ENCODE measurements at places on chromosomes 3 and 15. TPM values are rescaled to one million over a fixed set of nuclear protein-coding genes. Genes with fewer than 3 reads are reported as not detected.

DNA sequence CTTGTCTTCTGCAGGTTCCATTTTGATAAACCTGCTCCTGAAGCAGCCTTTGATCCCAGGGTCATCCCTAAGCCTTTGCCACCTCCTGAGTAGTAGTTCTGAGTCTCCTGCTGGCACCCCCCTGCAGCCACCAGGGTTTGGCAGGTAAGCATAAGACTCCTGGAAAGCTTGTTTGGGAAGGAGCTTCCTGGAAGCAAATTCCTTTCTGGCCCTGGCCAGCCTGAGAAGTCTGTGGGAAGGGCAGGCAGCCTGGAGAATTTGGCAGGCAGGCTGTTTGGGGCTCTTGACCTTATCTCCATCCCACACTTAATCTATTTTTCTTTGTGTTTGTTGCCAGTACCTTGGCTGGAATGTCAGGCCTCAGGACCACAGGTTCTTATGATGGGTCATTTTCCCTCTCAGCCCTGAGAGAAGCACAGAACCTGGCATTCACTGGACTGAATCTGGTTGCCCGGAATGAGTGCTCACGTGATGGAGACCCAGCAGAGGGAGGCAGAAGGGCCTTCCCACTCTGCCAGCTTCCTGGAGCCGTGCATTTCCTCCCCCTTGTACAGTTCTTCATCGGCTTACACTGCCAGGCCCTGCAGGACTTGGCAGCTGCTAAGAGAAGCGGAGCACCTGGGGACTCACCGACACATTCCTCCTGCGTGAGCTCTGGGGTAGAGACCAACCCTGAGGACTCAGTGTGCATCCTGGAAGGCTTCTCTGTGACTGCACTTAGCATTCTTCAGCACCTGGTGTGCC, 13.4 kb downstream of the ATRIP start:
- no peak overlapping the region for H3K27ac ChIP-seq
- H3K4me1 ChIP-seq: peaks cover 2% of the 10 kb centered on the region
- H3K4me3 ChIP-seq: no peak overlapping the region
- no peak for DNase-seq
- H3K36me3 ChIP-seq: peaks cover 43% of the 10 kb centered on the region

- H3K4me1 ChIP-seq: no peaks in the 10 kb centered on the region
- no peak overlapping the region for H3K27ac ChIP-seq
- DNase-seq: no peak
- no peaks in the 10 kb centered on the region for H3K27me3 ChIP-seq
- no peaks in the 10 kb centered on the region for H3K36me3 ChIP-seq
These were observed 735.4 kb upstream of the GRM7 start for GRCh38 chr3:6125520-6125919.

- no peak overlapping the region for H3K4me3 ChIP-seq
- no peaks in the 10 kb centered on the region for H3K27me3 ChIP-seq
- no peak for DNase-seq
- no peaks in the 10 kb centered on the region for H3K36me3 ChIP-seq
These were observed 126.2 kb downstream of the ASB7 start for GRCh38 chr15:100728371-100729201.

DNA sequence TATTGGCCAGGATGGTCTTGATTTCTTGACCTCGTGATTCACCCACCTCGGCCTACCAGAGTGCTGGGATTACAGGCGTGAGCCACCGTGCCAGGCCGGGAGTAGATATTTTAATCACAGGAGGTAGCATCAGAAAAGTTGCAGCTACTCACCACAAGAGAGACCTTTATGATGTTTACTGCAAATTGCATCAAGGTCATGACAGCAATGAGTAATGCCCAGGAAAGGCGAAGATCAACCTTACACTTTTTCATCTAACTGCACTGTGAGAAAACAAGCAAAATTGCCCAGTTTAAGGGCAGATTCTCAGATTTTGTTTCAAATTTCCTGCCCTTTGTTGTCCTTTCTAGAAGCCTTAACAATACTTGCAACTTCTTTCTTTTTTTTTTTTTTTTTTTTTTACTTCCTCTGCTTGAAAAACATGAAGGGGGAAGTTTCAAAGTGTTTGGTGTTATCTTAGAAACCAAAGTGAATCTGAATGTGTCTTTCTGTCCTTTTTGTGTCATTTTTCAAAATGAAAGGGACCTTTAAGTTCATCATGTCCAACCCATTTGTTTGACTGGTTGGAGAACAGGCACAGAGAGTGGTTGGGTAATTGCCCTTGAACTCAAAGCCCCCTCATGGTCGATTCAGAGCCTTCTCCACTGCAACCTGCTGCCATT, 25.0 kb downstream of the TGFBR2 start:
- H3K36me3 ChIP-seq: no peaks in the 10 kb centered on the region
- peaks cover 3% of the 10 kb centered on the region for H3K4me1 ChIP-seq

GRCh38 chr15:68640791-68641331, 62.1 kb downstream of the CORO2B start:
- H3K4me3 ChIP-seq: no peak overlapping the region
- peaks cover 4% of the 10 kb centered on the region for H3K4me1 ChIP-seq
- no peaks in the 10 kb centered on the region for H3K36me3 ChIP-seq

GRCh38 chr3:106700981-106701380, 676.3 kb upstream of the CCDC54 start:
- no peaks in the 10 kb centered on the region for H3K4me1 ChIP-seq
- no peaks in the 10 kb centered on the region for H3K36me3 ChIP-seq
- H3K27ac ChIP-seq: no peak overlapping the region
- H3K4me3 ChIP-seq: no peak overlapping the region
- DNase-seq: no peak

DNA sequence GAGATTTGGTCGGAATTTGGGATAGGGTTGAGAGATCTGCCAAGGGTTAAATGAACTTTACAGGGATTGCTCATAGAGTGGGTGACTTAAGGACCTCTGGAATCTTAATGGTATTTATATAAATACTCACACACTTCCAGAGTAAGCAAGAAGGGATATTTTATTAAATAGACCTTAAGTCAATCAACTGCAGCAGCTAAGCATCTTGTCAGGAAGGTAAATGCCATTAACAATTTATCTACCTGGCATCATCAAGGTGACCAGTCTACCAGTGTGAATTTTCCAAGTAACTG, 123.9 kb downstream of the FEZF2 start:
- no peak overlapping the region for H3K27ac ChIP-seq
- H3K36me3 ChIP-seq: no peaks in the 10 kb centered on the region
- H3K4me3 ChIP-seq: no peak overlapping the region
- peaks cover 3% of the 10 kb centered on the region for H3K4me1 ChIP-seq
- no peak for DNase-seq

DNA sequence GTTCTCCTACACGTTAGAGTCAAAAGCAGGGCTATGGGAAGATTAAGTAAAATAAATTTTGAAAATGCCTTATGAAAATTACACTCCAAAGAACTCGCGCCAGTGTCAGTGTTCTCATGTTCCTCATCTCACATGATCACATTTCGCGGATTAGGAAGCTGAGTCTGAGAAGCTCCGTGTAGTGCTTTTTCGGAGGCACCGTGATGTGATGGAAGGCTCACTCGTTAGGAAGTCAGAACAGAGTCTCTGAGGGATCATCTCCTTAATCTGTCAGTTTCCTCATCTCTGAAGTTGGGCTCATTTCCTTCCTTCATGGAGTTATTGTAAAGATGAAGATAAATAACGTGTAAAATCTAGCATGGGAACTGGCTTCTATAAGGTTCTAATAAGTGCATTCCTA, 3.2 kb downstream of the ADIPOQ start:
- no peak for DNase-seq
- no peak overlapping the region for H3K4me3 ChIP-seq
- no peaks in the 10 kb centered on the region for H3K4me1 ChIP-seq
- no peak overlapping the region for H3K27ac ChIP-seq
- H3K27me3 ChIP-seq: no peaks in the 10 kb centered on the region
- H3K36me3 ChIP-seq: no peaks in the 10 kb centered on the region

Gene ADCY5
- 33.6 TPM for total RNA-seq

DNA sequence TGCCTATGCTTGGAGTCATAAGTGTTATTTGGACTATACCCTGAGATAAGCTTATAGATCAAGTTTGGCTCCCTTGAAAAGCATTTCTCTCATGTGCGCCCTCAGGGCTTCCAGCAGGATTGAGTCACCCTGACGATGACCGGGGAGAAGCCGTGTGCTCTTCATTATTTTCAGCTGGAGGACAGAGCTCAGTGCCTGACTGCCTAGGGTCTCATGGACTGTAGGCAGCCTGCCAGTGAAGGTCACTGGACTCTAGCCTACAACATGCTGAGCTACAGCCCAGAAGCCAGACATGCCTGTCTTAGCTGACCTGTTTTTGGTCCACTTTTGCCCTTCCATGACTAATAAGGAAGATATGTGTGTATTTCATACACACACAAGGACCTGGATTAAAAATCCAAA, 31.6 kb upstream of the NUDT16 start:
- no peak overlapping the region for H3K4me3 ChIP-seq
- H3K27ac ChIP-seq: no peak overlapping the region
- no peaks in the 10 kb centered on the region for H3K27me3 ChIP-seq
- DNase-seq: no peak

Gene DPPA4
- total RNA-seq: not detected

DNA sequence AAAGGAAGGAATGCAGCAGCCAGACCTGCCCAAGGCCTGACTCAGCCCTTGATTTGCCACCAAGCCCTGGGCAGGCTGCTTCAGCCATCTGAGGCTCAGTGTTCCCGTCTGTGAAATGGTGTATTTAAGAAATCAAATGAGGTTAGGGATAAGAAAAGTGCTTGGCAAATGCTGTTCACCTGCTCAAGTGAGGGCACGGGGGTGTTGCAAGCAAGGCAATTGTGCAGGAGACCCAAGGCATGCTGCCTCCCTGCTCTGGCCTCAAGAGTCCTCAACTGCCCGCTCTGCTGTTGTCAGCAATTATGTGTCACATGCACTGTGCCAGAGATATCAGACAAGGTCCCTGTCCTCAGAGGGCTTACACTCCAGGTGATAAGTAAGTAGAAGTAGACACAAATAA, 101.8 kb downstream of the TPRA1 start:
- no peaks in the 10 kb centered on the region for H3K4me1 ChIP-seq
- no peaks in the 10 kb centered on the region for H3K27me3 ChIP-seq
- DNase-seq: no peak
- no peak overlapping the region for H3K4me3 ChIP-seq

Gene ECE2
- not detected for total RNA-seq

Gene SLC27A2
- total RNA-seq: 26.5 TPM

GRCh38 chr3:58800940-58801339, 134.4 kb upstream of the FAM3D start:
- no peak for DNase-seq
- H3K4me3 ChIP-seq: no peak overlapping the region
- no peaks in the 10 kb centered on the region for H3K36me3 ChIP-seq
- H3K4me1 ChIP-seq: no peaks in the 10 kb centered on the region

DNA sequence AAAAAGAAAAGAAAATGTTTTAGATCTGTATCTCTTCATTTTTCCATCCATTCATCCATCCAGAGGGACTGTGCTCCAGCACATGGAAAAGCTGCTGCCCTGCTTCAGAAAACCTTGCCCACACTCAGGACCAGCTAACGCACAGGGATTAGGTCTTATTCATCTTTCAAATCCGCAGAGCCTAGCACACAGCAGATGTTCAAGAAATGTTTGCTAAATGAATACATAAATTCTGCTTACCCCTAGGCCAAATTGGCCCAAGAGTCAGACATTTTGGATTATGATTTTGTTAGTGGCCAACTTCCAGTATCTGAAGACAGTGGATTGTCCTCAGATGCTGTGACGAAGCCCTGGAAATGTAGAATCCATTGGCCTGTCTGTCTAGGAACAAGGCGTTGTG, 71.4 kb downstream of the GHSR start:
- H3K4me1 ChIP-seq: no peaks in the 10 kb centered on the region
- H3K4me3 ChIP-seq: no peak overlapping the region
- peaks cover 37% of the 10 kb centered on the region for H3K36me3 ChIP-seq
- no peaks in the 10 kb centered on the region for H3K27me3 ChIP-seq

DNA sequence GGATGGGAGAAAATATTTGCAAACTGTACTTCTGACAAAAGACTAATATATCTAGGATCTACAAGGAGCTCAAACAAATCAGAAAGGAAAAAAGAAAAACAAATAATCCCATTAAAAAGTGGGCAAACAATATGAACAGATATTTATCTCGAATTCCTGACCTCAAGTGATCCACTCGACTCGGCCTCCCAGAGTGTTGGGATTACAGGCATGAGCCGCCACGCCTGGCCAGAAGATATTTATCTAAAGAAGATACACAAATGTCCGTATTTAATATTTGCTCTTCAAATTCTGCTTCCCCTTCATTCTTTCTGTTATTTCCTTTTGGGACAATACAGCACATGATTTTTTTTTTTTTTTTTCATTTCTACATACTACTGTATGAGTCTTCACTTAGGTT, 151.7 kb upstream of the GRM7 start:
- H3K36me3 ChIP-seq: no peaks in the 10 kb centered on the region
- no peaks in the 10 kb centered on the region for H3K27me3 ChIP-seq
- H3K27ac ChIP-seq: no peak overlapping the region
- H3K4me3 ChIP-seq: no peak overlapping the region
- H3K4me1 ChIP-seq: no peaks in the 10 kb centered on the region
- no peak for DNase-seq

Gene GPR160
- total RNA-seq: 24.9 TPM

GRCh38 chr3:170038434-170039110, 777 bp downstream of the GPR160 start:
- no peaks in the 10 kb centered on the region for H3K27me3 ChIP-seq
- peak overlapping the region; percentile 85 for H3K27ac ChIP-seq
- DNase-seq: peak; percentile 76
- peak overlapping the region; percentile 65 for H3K4me3 ChIP-seq
- no peaks in the 10 kb centered on the region for H3K4me1 ChIP-seq

Gene GXYLT2
- total RNA-seq: 3.8 TPM

DNA sequence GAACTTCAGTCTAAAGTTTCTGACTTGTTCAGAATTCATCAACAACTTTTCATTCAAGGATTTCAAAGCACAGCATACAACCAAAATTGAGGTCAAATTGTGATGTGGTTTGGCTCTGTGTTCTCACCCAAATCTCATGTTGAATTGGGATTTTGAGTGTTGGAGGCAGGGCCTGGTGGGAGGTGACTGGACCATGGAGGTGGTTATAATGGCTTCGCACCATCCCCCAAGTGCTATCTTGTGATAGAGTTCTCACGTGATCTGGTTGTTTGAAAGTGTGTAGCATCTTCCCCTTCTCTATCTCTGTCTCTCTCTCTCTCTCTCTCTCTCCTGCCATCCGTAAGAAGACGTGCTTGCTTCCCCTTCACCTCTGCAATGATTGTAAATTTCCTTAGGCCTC, 19.6 kb upstream of the SUCLG2 start:
- H3K4me1 ChIP-seq: no peaks in the 10 kb centered on the region
- DNase-seq: no peak
- no peaks in the 10 kb centered on the region for H3K27me3 ChIP-seq
- H3K36me3 ChIP-seq: no peaks in the 10 kb centered on the region
- H3K4me3 ChIP-seq: no peak overlapping the region

- no peaks in the 10 kb centered on the region for H3K27me3 ChIP-seq
- H3K27ac ChIP-seq: no peak overlapping the region
- no peaks in the 10 kb centered on the region for H3K36me3 ChIP-seq
- no peaks in the 10 kb centered on the region for H3K4me1 ChIP-seq
- no peak overlapping the region for H3K4me3 ChIP-seq
These were observed 76.8 kb downstream of the LEKR1 start for GRCh38 chr3:156902916-156903315.

GRCh38 chr15:92958105-92958504, 58.0 kb downstream of the CHD2 start:
- no peak overlapping the region for H3K27ac ChIP-seq
- DNase-seq: no peak
- H3K36me3 ChIP-seq: peaks cover 55% of the 10 kb centered on the region
- no peak overlapping the region for H3K4me3 ChIP-seq

Gene COLQ
- 4.3 TPM for total RNA-seq

GRCh38 chr3:156675830-156676767, 1.7 kb downstream of the TIPARP start:
- H3K36me3 ChIP-seq: peaks cover 9% of the 10 kb centered on the region
- no peak for DNase-seq
- H3K27ac ChIP-seq: peak overlapping the region; percentile 94
- H3K27me3 ChIP-seq: no peaks in the 10 kb centered on the region
- peak overlapping the region; percentile 75 for H3K4me3 ChIP-seq
- H3K4me1 ChIP-seq: peaks cover 10% of the 10 kb centered on the region

Gene CFAP100
- not detected for total RNA-seq
